ENCODE measurements at places on chromosomes 6 and 20. TPM values are rescaled to one million over a fixed set of nuclear protein-coding genes. Genes with fewer than 3 reads are reported as not detected.

Gene AAR2
- 43.6 TPM for total RNA-seq

DNA sequence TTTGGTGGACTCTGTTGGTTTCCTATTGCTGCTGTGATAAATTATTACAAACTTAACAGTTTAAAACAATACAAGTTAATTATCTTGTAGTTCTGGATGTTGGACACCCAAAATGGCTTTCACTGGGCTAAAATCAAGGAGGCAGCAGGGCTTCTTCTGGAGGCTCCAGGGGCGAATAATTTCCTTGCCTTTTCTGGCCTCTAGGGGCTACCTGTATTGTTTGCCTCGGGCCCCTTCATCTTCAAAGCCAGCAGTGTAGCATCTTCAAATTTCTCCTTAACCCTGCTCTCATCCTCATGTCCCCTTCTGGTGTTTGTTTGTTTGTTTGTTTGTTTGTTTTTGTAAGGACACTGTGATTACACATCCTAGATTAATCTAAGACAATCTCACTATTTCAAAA lies 60.5 kb upstream of the ANKEF1 start:
- no peak for DNase-seq

- DNase-seq = no peak
Observed at GRCh38 chr6:33295621-33296369, 2.9 kb downstream of the RGL2 start.

GRCh38 chr20:48760403-48760983 lies 67.3 kb downstream of the PREX1 start:
- no peak for DNase-seq

Gene MYCT1
- 9.1 TPM for total RNA-seq

Gene PRDM1
- 1.8 TPM for total RNA-seq

Gene HTR1B
- 1.5 TPM for total RNA-seq

DNA sequence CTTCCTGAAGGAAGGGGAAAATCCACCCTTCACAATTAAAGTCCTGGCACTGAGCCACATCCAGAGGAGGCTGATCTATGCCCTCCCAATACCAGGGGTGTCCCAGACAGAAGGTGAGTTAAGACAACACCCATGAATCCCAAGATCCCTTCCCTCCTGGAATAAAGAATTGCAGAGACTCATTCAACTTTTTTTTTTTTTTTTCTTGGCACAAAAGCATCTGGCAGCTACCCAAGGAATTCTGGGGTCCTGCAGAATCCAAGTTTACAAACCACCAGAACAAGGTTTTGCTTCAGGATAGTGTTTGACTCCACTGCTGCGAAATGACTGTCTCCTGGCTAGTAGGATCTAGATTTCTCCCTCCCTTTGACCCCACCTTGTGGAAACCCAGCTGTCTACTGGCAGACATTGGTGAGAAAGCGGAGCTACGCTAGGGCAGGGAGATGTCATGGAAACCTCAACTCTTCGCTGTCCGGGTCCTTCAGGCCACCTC lies 37.4 kb downstream of the JAG1 start:
- DNase-seq = no peak

DNA sequence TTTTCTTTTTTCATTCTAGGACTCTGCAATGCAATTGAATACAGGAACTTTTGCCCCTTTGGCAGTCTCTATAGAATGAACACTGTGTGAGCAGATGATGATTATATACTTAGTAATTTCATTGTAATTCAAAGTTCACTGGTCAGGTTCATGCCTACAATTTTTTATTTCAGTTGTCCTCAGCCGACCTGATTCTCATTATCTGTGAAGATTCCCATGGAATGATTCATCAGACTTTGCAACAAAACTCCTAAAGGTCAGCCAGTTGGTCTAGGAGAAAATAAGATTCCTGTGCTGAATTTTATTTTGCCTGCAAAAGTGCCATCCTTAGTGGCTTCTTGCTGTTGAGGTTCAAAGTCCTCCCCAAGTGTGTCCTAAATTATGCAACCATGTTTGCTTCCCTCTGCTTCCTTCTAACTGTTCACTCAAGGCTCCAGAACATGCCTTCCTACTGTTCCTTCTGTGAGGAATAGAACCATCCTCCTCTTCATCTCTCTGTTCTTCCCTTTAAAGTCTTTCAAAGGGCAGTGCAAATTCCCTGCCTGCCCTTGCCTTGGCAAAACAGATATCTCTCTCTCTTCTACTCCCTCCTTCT lies 194.2 kb upstream of the CNR1 start:
- no peak for DNase-seq

DNA sequence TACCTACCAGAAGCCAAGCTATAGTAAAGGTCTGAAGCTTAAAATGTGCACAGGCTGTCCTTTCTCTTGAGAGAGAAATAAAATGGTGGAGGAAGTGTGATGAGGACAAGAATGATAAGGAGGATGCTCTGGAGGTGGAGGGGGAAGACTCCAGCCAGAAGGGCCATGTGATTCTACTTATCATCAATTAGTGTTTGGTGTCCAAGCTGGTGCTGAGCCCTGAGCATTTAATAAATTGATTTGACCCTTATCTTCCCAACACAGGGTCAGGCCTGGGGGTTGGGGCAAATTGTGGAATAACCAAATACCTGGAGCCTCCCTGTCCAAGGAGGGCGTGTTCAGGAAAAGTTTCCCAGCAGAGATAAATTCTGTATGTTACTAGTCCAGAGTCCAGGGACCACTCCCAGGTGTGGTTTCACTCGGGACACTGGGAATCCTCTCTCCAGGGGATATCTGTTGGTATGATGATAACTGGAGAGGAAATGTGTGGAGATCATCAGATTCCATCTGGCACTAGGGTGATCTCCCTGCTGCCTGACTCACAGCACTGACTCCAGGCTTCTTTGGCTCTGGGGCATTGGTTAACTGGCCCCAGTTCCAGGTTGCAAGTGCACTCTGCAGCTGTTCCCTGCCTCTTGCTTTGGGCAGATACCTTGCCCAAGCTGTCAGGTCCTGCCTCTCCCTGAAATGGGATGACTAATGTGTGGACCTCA lies 3.8 kb upstream of the MYBL2 start:
- DNase-seq = no peak

Gene FABP7
- total RNA-seq = not detected

GRCh38 chr6:169224185-169224695 lies 29.4 kb downstream of the THBS2 start:
- peak; percentile 55 for DNase-seq

Gene RIPPLY2
- total RNA-seq = not detected

Gene HLA-DQA1
- total RNA-seq = 8.4 TPM

DNA sequence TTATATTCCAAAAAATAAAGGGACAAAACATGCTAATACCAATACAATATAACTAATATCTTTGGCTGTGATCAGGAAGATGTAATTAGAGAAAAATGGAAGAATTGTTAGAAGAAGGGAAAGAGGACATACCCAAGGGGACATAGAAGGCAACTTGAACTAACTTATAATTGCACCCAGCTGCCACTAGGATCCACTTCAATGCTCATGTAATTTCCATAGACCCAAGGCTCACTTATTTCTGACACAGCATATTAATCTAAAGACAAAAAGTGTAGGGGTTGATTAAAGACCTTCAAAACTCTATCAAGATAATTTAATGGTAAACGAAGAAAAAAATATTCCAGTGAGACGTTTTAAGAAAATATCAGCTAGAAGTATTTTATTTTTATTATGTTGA lies 396.0 kb upstream of the ADGRB3 start:
- no peak for DNase-seq

- DNase-seq = no peak
Observed at GRCh38 chr6:145405006-145405551, 330.2 kb downstream of the EPM2A start.

Gene SYCP2L
- 0.13 TPM for total RNA-seq

GRCh38 chr20:38812709-38813573 lies 7.4 kb downstream of the PPP1R16B start:
- no peak for DNase-seq

GRCh38 chr6:147117580-147117979 lies 86.6 kb upstream of the STXBP5 start:
- no peak for DNase-seq

GRCh38 chr20:51220293-51220706 lies 197.4 kb upstream of the KCNG1 start:
- no peak for DNase-seq

Gene F13A1
- total RNA-seq = 63.6 TPM

Gene EYA4
- 1.5 TPM for total RNA-seq

- no peak for DNase-seq
Observed at GRCh38 chr20:38267296-38267695, 6.8 kb upstream of the KIAA1755 start.

GRCh38 chr20:60101891-60102281 lies 143.7 kb downstream of the CDH26 start:
- DNase-seq = no peak

GRCh38 chr6:18360188-18360587 lies 27.0 kb upstream of the RNF144B start:
- no peak for DNase-seq

- no peak for DNase-seq
Observed at GRCh38 chr20:25860531-25861150, 164.0 kb upstream of the ZNF337 start.

- no peak for DNase-seq
Observed at GRCh38 chr6:144246988-144247387, 38.1 kb upstream of the UTRN start.

Gene GSTA3
- not detected for total RNA-seq

GRCh38 chr6:18260448-18261106 lies 3.8 kb downstream of the DEK start:
- no peak for DNase-seq

Gene HDGFL1
- total RNA-seq = not detected

DNA sequence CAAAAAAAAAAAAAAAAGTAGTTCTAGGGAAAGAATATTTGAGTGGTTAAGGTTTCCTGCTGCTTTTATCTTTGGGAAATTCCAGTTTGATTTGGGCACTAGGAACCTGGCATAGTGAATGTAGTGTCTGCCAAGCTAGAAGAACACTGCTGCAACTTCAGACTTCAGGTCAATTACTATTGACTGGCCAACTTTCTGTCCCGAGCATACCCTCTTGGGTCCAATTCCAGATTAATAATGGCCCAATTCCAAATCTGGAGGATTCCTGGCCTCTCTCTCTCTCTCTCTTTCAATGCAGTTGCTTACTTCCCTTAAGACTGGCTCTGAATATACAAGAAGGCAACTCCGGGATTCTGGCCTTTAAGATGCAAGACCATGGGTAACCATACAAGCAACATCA lies 74.9 kb downstream of the ANKEF1 start:
- no peak for DNase-seq

Gene HUS1B
- total RNA-seq = 1.2 TPM

GRCh38 chr6:73363537-73363875 lies 1.0 kb downstream of the KHDC3L start:
- DNase-seq = no peak

DNA sequence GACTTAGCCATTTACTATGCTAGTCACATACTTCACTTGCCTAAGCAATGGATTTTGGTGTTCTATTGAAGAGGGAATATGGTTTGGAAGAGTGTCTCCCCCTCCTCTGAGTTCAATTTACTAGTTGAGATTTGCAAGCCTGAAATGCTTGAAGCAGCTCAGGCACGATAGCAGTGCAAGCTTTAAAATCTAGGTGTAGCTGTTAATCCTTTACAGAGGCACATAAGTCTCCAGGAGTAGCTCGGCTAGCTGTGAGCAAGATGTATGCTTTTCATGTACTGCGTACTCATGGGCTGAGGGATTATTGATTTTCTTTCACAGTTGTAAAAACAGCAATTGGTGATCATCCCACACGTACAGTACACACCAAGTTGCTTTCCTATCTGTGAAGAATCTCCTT lies 726 bp downstream of the FLRT3 start:
- DNase-seq = no peak

DNA sequence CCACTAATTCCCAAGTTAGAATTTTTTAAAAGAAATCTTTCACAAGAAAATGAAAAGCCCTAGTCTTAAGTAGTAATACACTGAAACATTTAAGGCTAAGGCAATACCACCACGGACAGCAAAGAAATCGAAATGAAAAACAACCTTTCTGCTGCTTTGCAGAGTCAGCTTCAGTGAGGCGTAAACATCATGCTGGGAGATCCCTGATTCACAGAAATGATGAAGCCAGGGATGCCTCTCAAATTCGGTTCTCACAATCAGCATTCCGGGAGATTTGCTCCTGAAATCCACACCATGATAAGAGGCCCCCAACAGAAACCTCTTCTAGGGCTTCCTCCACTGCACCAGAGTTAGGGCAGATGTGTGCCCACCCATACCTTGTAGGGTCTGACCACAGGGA lies 18.6 kb downstream of the RRBP1 start:
- DNase-seq = no peak

Gene HCK
- 13.7 TPM for total RNA-seq

DNA sequence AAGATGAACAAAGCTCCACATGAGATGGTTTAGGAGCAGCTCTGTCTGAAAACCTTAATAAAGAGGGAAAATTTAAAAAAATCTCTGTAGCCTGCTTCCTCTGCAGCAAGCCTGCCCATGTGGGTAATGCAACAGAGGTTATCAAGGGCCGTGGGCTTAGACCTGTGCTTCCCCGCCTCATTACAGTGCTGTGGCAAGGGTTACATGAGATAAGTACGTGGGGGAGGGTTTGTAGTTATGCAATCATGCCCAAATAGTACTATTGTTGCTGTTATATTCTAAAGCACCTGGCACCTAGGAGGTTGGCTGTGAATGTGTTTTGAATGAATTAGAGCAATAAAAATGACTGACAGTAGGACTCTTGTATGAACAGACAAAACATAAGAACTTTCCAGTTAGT lies 68.3 kb downstream of the PKHD1 start:
- DNase-seq = no peak

- DNase-seq = no peak
Observed at GRCh38 chr6:87697581-87698546, 4.2 kb downstream of the AKIRIN2 start.

DNA sequence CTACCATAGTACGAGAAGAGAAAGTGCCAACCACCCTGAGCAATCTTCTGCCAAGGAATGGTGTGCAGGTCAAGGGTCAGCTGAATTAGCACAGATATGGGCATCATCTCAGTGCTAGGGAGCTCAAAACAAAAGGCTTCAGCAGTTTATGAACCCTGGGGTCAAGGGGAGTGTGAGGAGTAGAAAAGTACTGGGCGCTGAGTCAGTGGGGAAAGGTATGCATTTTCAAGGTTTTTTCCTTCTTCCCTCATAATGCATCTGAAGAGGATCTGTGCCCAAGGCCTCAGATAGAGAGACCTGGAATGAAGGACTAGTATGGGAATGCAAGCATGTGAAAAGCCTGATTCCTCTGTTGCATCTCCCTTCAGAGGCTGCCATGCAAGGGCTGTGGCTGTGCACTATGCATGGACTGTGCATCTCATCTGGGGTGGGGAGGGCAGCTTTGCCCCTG lies 81.7 kb downstream of the PERP start:
- peak; percentile 68 for DNase-seq

DNA sequence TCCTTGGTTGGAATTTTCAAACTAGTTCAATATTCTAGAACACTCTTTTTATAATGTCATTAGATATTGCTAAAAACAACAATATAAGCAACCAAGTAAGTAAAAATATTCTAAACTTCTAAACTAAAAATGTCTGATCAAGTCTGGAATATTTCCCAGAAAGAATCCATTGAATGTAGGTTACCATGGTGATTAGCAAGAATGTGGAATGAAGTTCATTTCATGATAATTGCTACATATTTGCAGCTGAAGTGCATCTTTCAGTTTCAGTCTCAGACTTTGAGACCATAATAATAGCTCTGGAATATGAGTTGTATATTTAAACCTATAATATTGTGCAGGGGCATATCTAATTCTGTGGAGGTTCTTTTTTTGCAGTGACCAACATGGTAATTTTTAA lies 61.0 kb upstream of the NKAIN2 start:
- DNase-seq = no peak

Gene POLR1C
- total RNA-seq = 9.1 TPM

Gene OPRM1
- 0.40 TPM for total RNA-seq
